ENCODE measurements at places on chromosomes 5 and 9.

- no peak for DNase-seq
Measured at GRCh38 chr5:109865637-109866036, 175.9 kb downstream of the MAN2A1 start.

DNA sequence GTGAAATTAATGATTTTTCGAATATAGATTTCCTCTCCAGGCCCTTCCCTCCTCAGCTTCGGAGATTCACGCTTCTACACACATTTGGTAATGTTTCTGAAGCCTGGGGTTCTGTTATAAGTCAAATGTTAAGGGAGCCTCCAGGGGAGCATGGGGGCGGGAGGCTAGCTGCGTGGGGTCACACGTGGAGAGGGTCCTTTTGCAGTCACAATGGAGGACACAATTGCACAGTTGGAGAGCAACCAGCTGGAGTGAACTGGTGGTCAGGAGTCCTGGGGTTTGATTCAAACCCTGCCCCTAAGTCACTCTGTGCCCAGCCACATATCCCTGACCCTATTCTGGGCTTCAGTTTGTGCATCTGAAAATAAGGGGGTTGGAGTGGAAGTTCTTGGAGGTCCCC is 481.4 kb downstream of the CDK5RAP2 start:
- DNase-seq: no peak

DNA sequence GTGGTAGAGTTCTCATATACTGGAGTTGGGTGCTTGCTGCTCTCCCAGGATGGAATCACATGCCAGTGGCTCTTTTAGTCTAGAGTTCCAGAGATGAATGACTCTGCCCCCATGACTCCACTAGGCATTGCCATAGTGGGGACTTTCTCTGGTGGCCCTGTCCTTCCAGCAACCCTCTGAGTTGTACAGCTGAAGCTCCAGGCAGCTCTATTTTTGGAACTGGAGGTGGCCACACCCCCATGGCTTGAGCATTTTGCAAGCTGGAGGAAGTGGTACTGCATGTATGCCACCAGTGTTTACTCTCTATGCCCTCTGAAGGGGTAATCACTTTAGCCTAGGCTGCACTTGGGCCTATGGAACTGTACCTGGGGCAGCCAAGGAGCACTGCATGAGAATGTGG is 112.6 kb downstream of the RANBP17 start:
- DNase-seq: no peak

GRCh38 chr9:34256104-34256503 is 73.0 kb downstream of the KIF24 start:
- DNase-seq: peak; percentile 40

DNA sequence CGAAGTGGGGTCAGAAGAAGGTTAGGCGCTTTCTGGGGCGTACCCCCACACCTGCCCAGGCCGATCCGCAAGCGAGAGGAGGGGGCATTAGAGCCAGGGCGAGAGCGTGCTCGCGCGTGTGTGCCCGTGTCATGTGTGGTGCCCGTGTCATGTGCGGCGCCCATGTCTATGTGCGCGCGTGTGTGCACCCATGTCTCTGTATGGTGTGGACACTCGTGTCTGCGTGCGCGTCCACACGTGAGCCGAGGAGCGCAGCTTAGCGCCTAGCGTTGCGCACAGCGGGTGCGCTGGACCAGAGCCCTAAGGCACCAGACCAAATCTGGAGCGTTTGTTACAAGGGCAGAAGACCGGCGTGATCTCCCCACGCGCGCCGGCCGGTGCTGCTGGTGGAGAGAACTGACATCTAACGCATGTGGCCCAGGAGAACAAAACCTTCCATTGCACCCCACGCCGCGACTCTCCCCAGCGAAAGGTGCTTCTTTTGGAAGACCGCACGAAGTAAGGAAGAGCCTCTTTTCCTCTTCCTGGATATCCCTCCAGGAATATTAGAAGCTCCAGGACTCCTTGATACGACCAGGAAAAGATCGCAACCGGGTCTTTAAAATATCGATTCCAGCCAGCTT is 644 bp downstream of the NIM1K start:
- DNase-seq: no peak

DNA sequence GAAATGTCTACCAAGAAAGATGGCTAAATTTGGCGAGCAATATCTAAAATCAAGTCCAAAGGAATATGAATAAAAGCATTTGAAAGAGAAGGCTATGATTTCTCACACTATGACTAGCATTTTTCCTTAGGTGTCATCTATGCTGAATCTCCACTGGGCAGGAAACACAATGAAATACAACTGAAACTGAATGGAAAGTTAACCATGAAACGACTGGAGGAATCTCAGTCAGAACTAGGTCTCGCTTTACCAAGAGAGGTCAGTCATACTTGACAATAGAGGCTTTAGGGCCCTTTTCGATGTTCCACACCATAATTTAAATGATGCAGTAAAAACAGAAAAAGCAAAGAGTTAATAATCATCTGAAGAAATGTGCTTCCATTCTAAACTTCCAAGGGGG is 339.0 kb downstream of the PDE4D start:
- DNase-seq: no peak

DNA sequence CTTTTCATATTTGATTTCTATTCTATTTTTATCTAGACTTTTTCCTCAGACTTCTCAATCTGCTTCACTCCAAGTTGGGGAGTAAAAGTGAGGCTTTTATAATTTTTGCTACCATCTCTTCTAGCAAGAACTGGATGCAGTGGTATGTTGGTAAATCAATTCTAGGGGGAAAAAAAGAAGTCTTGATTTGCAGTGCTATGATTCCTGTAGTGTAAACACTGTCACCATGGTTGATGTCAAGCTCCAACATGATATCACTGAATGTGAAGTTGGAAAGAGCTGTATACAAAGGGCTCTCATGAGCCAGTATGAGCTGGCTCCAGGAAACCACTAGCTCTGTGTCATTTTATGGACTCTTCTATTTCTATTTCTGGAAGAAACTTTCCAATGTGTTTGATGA is 439.2 kb downstream of the NTRK2 start:
- DNase-seq: no peak

DNA sequence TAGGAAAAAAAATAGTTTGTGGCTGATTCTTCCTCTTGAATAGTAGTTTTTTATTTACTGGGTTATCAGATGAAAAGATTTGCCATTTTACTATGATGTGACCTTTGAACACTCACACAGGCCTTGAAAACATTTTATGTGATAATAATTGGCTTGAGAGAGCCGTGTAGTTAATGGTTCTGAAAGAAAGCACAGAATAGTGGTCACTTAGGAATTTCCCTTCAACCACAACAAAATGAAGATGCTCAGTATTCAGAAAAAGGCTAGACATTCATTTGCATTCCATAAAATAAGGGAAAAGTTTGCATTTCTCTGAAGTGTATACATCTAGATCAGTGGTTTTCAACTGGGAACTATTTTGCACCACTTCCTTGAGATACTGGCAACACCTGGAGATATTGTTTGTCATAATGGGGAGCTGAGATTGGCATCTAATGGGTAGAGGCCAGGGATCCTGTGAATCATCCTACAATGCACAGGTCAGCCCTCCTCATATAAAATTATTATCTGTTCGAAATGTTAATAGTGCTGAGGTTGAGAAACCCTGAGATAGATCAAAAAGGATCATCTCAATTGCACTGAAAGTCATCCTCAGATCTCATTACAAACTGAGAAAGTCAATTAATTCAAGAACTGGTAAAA is 446.4 kb upstream of the CCNG1 start:
- DNase-seq: no peak

GRCh38 chr9:88681434-88681833 is 146.5 kb downstream of the NXNL2 start:
- no peak for DNase-seq

- no peak for DNase-seq
Measured at GRCh38 chr5:55415071-55415470, 107.3 kb downstream of the MTREX start.

GRCh38 chr9:125906893-125907292 is 159.7 kb downstream of the PBX3 start:
- no peak for DNase-seq

DNA sequence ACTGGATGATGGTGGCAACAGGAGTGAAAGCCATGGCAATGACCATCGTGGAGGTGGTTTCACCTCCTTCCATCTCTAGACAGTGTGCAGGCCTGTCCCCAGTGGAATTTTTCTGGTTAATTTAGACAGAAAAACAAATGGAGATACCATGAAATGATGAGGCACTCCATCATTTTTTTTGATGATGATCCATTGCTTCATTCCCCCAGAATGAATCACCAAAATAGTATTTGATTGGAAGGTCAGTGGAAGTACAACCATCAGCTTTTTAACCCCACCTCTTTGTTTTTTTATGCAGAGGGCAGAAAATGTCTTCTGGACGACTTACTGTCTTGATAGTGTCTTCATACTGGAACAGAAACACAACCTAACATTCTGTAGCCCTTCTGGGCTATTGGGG is 42.6 kb upstream of the ADRA1B start:
- no peak for DNase-seq

DNA sequence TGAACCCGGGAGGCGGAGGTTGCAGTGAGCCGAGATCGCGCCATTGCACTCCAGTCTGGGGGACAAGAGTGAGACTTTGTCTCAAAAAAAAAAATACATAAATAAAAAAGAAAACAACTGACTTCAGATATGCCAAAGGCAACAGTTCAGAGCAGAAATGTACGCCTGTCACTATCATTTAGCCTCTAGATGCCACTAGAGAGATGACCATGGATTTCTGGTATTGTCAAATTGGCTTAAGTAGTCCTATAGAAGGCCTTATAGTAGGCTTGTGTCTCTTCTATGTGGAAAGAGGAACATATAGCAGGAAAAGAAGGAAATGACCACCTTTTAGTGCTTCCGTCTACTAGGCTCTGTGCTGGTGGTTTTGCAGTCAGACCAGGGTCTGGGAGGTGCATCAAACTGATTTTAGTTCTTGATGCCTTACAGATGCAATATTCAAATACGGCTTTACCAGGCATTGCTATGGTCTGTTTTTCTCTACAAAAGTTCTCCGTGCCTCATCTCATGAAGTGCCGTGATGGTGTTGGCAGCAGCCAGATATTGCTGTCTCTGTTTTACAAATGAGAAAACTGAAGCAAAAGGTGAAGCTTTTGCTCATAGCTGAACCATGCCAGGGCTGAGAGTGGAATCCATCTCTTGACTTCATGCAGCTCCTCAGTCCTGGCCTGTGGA is 17.2 kb downstream of the AGXT2 start:
- DNase-seq: no peak

DNA sequence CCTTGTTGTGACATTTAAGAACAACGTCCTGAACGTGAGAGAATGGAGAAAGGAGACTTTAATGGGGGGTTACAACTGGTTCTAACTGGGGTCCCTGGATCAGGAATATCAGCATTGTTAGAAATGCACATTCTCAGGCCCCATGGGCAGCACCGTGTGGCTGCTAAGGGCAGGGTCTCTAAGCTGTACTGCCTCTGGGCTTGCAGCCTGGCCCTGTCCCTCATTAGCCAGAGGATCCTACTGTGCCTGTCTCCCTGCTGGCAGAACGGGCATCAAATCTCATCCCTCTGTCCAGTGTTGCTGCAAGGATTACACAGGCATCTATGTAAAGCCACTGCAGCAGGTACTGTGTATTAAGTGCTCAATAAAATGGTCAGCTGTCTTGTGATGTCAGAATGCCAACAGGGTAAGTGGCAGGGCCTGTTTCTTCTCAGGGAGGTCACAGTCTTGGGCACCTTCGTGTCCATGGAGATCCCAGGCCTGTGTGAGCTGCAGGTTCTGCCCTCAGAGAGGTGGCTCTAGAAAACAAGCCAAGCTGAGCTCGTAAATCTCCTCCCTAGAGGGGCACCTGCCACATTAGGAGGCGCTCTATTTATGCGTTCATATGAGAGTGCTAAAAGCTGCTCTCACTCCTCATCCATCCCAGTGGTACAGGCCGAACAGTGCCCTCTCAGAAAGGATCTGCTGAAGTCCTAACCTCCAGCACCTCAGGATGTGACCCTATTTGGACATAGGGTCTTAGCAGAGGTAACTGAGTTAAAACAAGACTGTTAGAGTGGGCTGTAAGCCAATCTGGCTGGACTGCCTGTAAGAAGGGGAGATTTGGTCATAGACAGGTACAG is 210.5 kb downstream of the GADD45G start:
- DNase-seq: no peak

DNA sequence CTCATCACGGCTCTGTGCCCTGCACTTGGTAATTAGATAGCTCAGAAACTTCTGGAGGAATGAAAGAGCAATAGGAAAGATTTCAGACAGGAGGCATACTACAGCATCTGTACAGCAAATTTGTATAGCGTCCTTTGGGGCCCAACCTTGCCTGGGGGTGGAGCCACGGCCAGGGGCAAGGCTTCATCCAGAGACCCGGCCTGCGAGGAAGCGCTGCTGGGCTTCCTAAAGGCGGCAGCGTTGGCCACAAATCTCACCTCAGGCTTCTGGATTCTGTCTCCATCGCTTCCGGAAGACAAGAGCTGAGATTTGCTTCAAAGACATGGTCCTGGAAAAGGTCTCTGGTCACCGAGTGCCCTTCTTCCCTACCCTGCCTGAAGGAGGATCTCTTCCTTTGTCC is 12.2 kb upstream of the SPATA31D1 start:
- no peak for DNase-seq

DNA sequence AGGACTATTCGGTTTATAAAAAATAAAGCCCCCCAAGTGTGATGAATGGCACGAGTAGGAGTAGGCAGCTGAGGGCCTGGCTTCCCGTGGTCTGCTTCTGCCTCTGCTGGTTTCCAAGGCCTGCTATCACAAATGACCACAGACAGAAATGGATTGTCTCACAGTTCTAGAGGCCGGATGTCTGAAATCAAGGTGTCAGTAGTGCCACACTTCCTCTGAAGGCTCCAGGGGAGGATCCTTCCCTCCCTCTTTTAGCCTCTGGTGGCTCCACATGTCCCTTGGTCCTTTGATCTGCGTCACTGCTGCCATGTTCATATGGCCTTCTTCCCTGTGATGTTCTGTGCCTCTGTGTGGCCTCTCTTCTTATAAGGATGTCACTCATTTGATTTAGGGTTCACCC is 15.1 kb downstream of the PRKACG start:
- DNase-seq: no peak

- no peak for DNase-seq
Measured at GRCh38 chr5:321230-321725, at the start of gene AHRR. Gene AHRR, plus strand, starts transcription at chr5:321714. Its CDS starts 22,189 bp downstream, at chr5:343903.

DNA sequence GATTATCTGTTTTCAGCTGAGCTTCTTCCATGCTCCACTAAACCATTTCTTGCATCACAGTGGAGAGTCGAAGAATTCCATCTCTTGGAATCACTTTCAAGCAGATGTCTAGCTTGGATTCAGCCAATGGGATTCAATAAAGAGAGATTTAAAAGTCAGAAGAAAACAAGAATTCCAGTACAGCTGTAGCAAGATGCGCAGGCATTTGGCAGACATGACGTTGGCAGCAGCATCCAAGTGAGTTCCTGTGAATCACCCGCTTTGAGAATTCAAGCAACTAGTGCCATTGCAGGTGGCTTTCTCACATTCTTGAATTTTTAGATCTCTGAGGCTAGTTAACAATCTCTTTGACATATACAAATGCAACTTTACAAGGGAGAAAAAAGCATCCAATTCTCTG is 467.0 kb downstream of the CDH10 start:
- DNase-seq: no peak

Data from DND-41 (cell line).